ENCODE measurements at places on chromosomes 16 and 17. TPM values are rescaled to one million over a fixed set of nuclear protein-coding genes. Genes with fewer than 3 reads are reported as not detected.

The PDILT gene
- total RNA-seq = not detected

The CFAP119 gene
- total RNA-seq = 13.7 TPM

GRCh38 chr17:75270966-75271232 lies at the start of gene MIF4GD:
Gene MIF4GD, minus strand, starts transcription at chr17:75271231. Its CDS starts 1,036 bp downstream, at chr17:75270195.
- peaks cover 62% of the 10 kb centered on the region for H3K36me3 ChIP-seq
- H3K27ac ChIP-seq = peak within 1 kb of the TSS; percentile 89
- H3K4me1 ChIP-seq = peaks cover 13% of the 10 kb centered on the region

DNA sequence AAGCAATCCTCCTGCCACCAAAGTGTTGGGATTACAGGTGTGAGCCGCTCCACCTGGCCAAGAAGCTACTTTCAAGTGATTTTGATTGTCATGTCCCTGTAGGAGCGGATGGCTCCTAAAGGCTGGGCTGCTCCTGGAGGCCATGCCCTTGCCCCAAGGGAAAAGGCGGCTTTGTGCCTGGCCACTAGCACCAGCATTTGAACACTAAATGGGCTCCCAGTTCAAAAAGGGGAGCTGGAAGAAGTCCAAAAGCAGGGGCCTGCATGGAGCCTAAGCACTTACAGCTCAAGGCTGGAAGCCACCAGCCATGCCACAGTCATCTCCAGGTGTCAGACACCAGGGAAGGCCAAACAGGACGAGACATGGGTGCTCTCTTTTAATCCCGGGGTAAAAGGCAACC lies 26.8 kb downstream of the SPHK1 start:
- H3K4me3 ChIP-seq = no peak overlapping the region
- no peaks in the 10 kb centered on the region for H3K36me3 ChIP-seq
- no peak for DNase-seq

- peaks cover 1% of the 10 kb centered on the region for H3K36me3 ChIP-seq
- no peak for DNase-seq
- H3K27me3 ChIP-seq = no peaks in the 10 kb centered on the region
- peaks cover 2% of the 10 kb centered on the region for H3K4me1 ChIP-seq
- no peak overlapping the region for H3K27ac ChIP-seq
- no peak overlapping the region for H3K4me3 ChIP-seq
Observed at GRCh38 chr17:73347351-73347750, 35.5 kb upstream of the CDC42EP4 start.

DNA sequence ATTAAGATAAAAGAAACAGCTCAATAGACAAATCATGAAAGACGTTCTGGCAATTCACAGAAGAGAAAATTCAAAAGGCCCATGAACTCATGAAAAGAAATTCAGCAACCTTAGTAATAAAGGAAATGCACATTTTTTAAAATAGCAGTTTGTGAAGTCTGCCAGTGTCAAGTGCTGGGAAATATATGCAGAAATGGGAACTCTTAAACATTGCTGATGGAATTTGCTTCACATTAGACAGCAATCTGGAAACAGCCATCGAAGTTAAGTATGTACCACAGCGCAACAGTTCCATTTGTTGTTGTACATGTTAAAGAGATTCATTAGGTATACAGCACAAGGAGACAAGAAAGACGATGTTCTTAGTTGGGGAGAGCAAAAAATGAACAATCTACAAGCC lies 319.4 kb upstream of the SALL1 start:
- H3K4me3 ChIP-seq = no peak overlapping the region
- no peak overlapping the region for H3K27ac ChIP-seq
- DNase-seq = no peak
- H3K4me1 ChIP-seq = no peaks in the 10 kb centered on the region
- no peaks in the 10 kb centered on the region for H3K27me3 ChIP-seq

Data from Calu3 (cell line).